ENCODE measurements at places on chromosomes 6 and 20. TPM values are rescaled to one million over a fixed set of nuclear protein-coding genes. Genes with fewer than 3 reads are reported as not detected.

GRCh38 chr6:149896491-149896890, 1.4 kb downstream of the RAET1E start:
- DNase-seq, result no peak
- H3K27me3 ChIP-seq, result no peaks in the 10 kb centered on the region
- H3K27ac ChIP-seq, result no peak overlapping the region
- no peak overlapping the region for H3K4me3 ChIP-seq
- no peaks in the 10 kb centered on the region for H3K36me3 ChIP-seq

Gene PNLDC1
- total RNA-seq, result 0.47 TPM

GRCh38 chr20:16005021-16005914, 568.0 kb downstream of the KIF16B start:
- H3K27ac ChIP-seq, result no peak overlapping the region
- no peaks in the 10 kb centered on the region for H3K27me3 ChIP-seq
- DNase-seq, result no peak
- H3K4me3 ChIP-seq, result no peak overlapping the region

DNA sequence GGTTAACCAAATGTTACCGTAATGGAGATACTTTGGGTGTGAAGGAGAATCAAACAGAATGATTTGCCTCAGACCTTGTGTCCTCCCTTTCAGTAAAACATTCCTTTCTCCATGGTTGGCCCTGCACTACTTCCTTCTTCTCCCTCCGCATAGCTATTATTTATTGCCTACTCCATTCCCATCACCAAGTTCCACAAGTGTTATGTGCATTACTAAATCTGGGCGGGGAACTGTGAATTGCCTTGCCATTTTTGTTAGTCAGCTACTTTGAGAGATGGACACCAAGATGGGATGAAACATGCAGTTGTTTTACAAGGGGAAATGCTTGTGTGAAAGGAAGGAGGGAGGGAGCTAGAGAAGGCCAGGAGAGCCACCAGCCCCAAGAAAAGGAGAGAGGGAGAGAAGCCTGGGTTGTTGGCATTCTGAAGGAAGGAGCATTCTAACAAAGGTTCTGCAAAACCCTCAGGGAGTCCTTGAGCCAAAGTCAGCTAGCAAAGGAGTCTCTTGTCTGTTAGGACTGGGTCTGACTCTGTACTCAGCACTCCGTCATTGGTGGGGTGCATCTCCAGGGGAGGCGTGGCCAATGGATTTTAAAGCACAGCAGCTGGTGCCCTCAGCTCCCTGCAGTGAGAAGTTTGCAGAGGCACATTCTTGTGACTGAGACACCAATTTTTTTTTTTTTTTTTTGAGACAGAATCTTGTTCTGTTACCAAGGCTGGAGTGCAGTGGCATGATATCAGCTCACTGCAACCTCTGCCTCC, 83.6 kb upstream of the CHD6 start:
- no peak overlapping the region for H3K27ac ChIP-seq
- no peaks in the 10 kb centered on the region for H3K27me3 ChIP-seq
- no peaks in the 10 kb centered on the region for H3K36me3 ChIP-seq
- H3K4me1 ChIP-seq, result no peaks in the 10 kb centered on the region

DNA sequence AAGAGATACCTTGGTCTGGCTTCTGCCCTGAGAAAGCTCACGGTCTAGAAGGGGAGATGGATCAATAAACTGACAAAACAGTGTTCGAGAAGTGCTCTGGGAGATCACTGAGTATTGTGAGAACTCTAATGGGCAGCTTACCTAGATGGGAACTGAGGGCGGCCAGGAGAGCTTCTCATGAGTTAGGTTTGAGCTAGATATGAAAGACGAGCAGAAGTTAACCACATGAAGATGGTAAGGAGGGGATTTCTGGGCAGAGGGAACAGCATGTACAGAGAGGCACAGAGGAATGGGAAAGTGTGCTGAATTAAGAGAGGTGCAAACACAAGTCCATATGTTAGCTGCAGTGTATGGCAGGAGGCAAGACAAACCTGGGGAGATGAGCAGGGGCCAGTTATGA, 11.9 kb downstream of the ZFAND3 start:
- no peak overlapping the region for H3K4me3 ChIP-seq
- no peak overlapping the region for H3K27ac ChIP-seq
- peaks cover 41% of the 10 kb centered on the region for H3K4me1 ChIP-seq
- H3K36me3 ChIP-seq, result no peaks in the 10 kb centered on the region

Gene SLC22A23
- total RNA-seq, result 12.5 TPM

DNA sequence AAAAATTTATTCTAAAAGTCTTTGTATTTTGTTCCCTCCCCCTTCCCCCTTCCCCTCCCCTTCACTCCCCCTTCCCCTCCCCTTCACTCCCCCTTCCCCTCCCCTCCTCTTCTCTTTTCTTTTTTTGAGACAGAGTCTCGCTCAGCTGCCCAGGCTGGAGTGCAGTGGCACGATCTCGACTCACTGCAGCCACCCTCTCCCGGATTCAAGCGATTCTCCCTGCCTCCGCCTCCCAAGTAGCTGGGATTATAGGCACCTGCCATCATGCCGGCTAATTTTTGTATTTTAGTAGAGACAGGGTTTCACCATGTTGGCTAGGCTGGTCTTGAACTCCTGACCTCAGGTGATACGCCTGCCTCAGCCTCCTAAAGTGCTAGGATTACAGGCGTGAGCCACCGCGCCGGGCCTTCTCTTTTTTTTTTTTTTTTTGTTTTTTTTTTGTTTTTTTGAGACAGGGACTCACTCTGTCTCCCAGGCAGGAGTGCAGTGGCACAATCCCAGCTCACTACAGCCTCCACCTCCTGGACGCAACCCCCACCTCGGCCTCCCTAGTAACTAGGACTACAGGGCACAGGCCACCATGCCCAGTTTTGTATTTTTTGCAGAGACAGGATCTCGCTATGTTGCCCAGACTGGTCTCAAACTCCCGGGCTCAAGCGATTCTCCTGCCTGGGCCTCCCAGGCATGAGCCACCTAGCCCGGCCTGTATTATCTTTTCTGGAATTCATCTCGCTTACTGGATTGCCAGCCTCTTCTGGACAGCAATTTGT, 1.1 kb upstream of the AFG1L start:
- H3K4me1 ChIP-seq, result peaks cover 13% of the 10 kb centered on the region
- H3K4me3 ChIP-seq, result peak overlapping the region; percentile 68
- H3K36me3 ChIP-seq, result no peaks in the 10 kb centered on the region
- peak overlapping the region; percentile 91 for H3K27ac ChIP-seq
- H3K27me3 ChIP-seq, result no peaks in the 10 kb centered on the region
- DNase-seq, result no peak

GRCh38 chr6:166989427-166990032, 9.7 kb upstream of the CEP43 start:
- peak; percentile 56 for DNase-seq
- no peak overlapping the region for H3K4me3 ChIP-seq
- H3K4me1 ChIP-seq, result peaks cover 11% of the 10 kb centered on the region
- no peaks in the 10 kb centered on the region for H3K27me3 ChIP-seq

- no peaks in the 10 kb centered on the region for H3K36me3 ChIP-seq
- DNase-seq, result no peak
- peaks cover 62% of the 10 kb centered on the region for H3K4me1 ChIP-seq
- no peak overlapping the region for H3K4me3 ChIP-seq
These were observed 68.7 kb downstream of the SYTL3 start for GRCh38 chr6:158718461-158719046.

DNA sequence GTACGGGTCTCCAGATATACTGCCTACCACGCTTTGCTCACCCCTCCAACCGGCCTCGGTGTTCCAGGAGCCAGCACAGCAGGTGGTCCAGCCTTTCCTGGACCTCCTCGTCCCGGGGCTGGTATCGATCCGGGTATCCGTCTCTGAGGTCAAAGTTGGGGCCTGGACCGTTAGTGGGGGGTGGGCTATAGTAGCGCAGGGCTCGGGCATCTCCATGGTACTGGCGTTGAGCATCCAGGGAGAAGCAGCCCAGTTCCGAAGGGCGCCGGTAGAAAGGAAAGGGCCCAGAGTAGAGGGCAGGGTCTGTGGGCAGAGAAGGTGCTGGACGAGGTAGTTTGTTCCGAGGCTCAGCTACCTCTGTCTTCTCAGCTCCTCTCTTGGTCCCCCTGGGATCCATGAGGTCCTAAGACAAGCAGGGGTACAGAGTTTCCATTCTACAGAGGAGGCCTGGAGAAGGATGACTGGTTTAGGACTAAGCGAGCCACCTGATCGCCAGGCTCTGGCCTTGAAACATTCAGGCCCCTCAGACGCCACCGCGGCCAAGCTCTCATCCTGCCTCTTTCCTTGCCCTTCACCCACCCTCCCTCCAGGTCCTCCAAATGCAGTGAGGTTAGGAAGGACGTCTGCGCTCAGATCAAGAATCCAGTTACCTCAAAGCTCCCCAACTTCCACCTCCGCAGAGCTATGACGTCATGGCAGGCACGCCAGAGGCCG, 502 bp downstream of the DXO start:
- no peak for DNase-seq
- H3K36me3 ChIP-seq, result peaks cover 40% of the 10 kb centered on the region
- peak overlapping the region; percentile 99 for H3K27ac ChIP-seq
- H3K27me3 ChIP-seq, result no peaks in the 10 kb centered on the region
- H3K4me3 ChIP-seq, result peak overlapping the region; percentile 63

Measured in CD4-positive, alpha-beta memory T cell (primary cell).